ENCODE measurements at places on chromosomes 11 and 22. TPM values are rescaled to one million over a fixed set of nuclear protein-coding genes. Genes with fewer than 3 reads are reported as not detected.

The OR2AG2 gene
- total RNA-seq = 0.08 TPM

The C11orf91 gene
- not detected for total RNA-seq

The SYT13 gene
- not detected for total RNA-seq

The OR51B2 gene
- total RNA-seq = not detected

The ANO1 gene
- 0.11 TPM for total RNA-seq

The OR8A1 gene
- not detected for total RNA-seq

The AMOTL1 gene
- total RNA-seq = 0.34 TPM

The ADAMTS8 gene
- not detected for total RNA-seq

The OR5P2 gene
- total RNA-seq = not detected

The EXPH5 gene
- 2.4 TPM for total RNA-seq

The FADS1 gene
- total RNA-seq = 22.9 TPM

The KCNC1 gene
- total RNA-seq = not detected

The SCUBE1 gene
- not detected for total RNA-seq

The ADAMTS15 gene
- not detected for total RNA-seq

The LZTR1 gene
- total RNA-seq = 68.7 TPM

The CATSPERZ gene
- total RNA-seq = not detected

The TYR gene
- not detected for total RNA-seq

The FOLR1 gene
- total RNA-seq = not detected

The KCNJ1 gene
- not detected for total RNA-seq

The TSGA10IP gene
- not detected for total RNA-seq

The PARVA gene
- 0.19 TPM for total RNA-seq

The THY1 gene
- 1.1 TPM for total RNA-seq

The SLC16A8 gene
- not detected for total RNA-seq

The RTCB gene
- 52.3 TPM for total RNA-seq

The RASL10A gene
- total RNA-seq = 0.61 TPM

The SLC22A25 gene
- not detected for total RNA-seq

The KDELR3 gene
- 0.32 TPM for total RNA-seq

The SNX32 gene
- 1.6 TPM for total RNA-seq

The CDC42BPG gene
- 0.37 TPM for total RNA-seq

The TCN1 gene
- total RNA-seq = not detected

The CARD10 gene
- total RNA-seq = 0.09 TPM

The KRTAP5-8 gene
- total RNA-seq = not detected

The MOV10L1 gene
- total RNA-seq = not detected

The ZNF280B gene
- 4.1 TPM for total RNA-seq

The C22orf23 gene
- not detected for total RNA-seq

The MAJIN gene
- total RNA-seq = not detected

The FOLH1 gene
- total RNA-seq = not detected

The DBX1 gene
- total RNA-seq = not detected

The STIP1 gene
- 462 TPM for total RNA-seq

The LIMK2 gene
- total RNA-seq = 61.4 TPM

The GAB4 gene
- not detected for total RNA-seq

The MS4A12 gene
- total RNA-seq = not detected

The IGSF22 gene
- total RNA-seq = not detected

The DEFB131B gene
- not detected for total RNA-seq

The OR8B3 gene
- not detected for total RNA-seq

The PRAME gene
- not detected for total RNA-seq

The OR52E1 gene
- not detected for total RNA-seq

Measured in activated T-helper 17 cell treated with anti-CD3 and anti-CD28 coated beads, Interleukin-2, amount 50 U/mL, for 72 hours (primary cell).